Neural crest cell (in vitro differentiated cells): ENCODE measurements at places on chromosomes 1 and 21.

DNA sequence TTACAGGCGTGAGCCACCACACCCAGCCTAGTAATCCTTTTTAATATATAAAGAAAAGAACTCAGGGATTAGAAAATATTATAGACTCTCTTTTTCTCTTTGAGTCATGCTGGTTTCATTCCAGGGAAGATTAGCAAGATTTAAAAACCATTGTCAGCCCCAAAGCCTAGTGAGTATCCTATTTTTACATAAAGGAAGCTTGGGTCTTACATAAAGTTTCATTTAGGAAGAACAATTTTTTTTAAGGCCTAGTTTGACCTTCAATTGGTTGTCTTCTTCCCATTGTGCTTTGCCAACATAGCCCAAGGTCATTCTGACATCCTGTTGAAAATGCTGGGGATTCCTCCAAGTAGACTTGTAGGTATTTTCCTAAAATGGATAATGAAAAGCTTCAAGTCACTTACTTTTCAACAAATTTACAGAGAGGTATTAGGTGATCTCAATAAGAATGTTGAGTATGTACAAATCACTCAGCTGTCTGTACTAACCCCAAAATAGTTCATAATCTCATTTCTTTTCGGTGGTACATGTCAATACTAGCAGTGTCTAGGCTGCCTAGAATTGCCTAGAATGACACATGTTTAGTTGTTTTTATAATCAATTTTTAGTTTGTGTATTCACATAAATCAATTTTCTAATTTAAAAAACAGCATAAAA lies 4.3 kb upstream of the KIF14 start:
- no peak for DNase-seq
- H3K27ac ChIP-seq, result no peak overlapping the region
- H3K36me3 ChIP-seq, result no peaks in the 10 kb centered on the region
- no peak overlapping the region for H3K4me3 ChIP-seq
- H3K27me3 ChIP-seq, result no peaks in the 10 kb centered on the region
- H3K4me1 ChIP-seq, result peaks cover 20% of the 10 kb centered on the region

- no peak for DNase-seq
- H3K4me1 ChIP-seq, result no peaks in the 10 kb centered on the region
- no peaks in the 10 kb centered on the region for H3K27me3 ChIP-seq
- no peaks in the 10 kb centered on the region for H3K36me3 ChIP-seq
Measured at GRCh38 chr1:111470596-111470995, 3.2 kb upstream of the C1orf162 start.

- no peak for DNase-seq
- no peaks in the 10 kb centered on the region for H3K27me3 ChIP-seq
- no peak overlapping the region for H3K27ac ChIP-seq
- H3K4me1 ChIP-seq, result no peaks in the 10 kb centered on the region
Measured at GRCh38 chr1:33724348-33724747, 139.5 kb upstream of the HMGB4 start.

DNA sequence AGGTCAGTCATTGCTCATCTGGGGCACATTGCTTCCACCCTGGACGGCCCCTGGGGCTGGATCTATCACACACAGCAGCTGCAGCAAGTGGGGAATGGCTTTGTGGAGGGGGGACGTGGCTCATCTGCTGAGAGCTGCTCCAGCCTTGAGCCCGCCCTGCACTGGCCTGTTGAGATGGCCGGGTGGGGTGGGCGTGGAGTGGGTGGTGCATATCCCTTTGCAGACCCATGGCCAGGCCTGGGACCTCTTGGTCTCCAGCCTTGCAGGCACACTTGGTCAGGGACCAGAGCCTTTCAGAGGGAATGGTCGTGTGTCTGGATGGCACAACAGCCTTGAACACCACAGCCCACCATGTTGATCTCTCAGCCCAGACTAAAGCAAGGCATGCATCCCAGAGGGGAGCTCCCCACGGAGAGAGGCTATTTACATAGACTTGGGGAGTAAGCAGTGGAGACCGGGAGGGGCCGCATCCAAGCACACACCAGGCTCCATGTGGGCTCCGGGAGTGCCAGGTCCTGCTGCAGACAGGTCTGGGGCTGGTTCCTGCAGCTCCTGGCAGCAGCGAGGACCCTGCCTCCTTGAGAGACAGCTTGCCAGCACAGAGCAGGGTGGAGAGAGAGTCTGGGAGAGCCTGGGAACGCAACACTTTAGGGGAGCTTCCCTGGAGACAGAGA lies 52.8 kb upstream of the SELENON start:
- H3K27me3 ChIP-seq, result no peaks in the 10 kb centered on the region
- H3K4me1 ChIP-seq, result peaks cover 13% of the 10 kb centered on the region
- peaks cover 6% of the 10 kb centered on the region for H3K36me3 ChIP-seq
- DNase-seq, result no peak
- H3K4me3 ChIP-seq, result no peak overlapping the region
- no peak overlapping the region for H3K27ac ChIP-seq

DNA sequence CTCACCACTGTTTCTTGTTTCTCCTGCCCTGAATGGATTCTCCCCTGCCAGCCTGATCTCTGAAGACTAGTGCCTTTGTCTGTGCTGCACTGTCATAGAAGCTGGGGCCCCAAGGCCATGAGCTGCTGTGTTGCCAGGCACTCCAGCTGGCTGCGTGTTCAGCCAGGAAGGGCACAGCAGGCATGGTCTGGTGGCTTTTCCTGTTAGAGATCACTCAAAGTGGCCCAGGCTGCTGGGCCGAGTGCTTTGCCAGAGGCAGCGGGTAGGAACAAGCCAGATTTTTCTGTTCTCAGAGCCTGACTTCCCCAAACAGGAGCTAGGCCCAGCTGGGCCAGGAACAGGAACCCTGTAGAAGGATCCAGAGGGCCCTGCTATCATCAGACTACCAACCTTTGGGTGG lies 5.2 kb downstream of the ADPRS start:
- H3K27ac ChIP-seq, result no peak overlapping the region
- peaks cover 14% of the 10 kb centered on the region for H3K4me1 ChIP-seq
- DNase-seq, result no peak
